ENCODE measurements at places on chromosomes 12 and 14.

DNA sequence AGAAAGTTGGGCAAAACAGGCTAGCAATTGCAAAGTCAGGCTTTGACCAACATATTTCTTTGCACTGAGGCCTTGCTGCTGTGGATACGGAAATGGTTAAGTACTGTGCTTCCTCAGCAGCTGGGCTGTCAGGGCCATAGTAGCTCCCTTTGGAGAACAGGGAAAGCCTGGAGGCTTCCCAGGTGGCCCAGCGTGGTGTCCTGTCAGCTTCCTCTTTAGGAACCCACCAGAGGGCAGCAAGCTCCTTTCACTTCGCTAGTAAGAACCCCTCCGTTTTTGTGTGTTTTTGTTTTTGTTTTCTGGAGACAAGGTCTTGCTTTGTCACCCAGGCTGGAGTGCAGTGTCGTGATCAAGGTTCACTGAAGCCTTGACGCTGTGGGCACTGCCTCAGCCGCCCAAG is 1.7 kb upstream of the CFAP251 start:
- DNase-seq, result no peak

DNA sequence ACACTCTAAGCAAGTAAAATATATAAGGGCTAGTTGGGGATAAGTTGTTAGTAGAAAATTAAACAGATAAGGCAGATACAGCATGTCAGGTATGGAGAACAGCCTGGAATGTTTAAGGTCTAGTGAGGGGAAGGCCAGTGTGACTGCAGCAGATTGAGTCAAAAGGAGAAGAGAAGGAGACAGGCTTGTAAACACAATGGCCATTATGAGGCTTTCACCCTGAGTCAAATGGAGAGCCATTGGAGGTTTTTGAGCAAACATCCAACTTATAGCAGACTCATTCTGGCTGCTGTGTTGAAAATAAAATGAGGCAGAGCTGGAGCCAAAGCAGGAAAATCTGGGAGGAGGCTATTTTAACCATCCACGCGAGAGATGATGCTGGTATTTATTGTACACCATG is 142.0 kb downstream of the DUSP6 start:
- DNase-seq, result no peak

DNA sequence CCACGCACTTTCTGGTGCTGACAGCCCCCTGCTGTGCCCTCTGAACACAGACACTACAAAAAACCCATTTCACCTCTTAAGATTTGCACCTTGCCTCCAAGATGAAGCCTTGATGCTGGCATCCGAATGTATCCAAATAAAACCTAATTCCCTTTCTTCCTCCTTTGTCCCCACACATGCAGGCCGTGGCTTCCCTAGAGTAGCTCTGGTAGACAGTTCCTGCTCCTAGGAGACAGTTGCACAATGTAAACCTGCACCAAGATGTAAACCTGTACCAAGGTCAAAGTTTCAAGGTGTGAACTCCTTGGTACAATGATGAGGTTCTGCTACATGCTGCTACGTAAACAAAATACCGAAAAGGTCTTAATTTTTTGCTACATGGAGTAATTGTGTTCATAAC is 625 bp upstream of the ABHD12B start:
- no peak for DNase-seq

DNA sequence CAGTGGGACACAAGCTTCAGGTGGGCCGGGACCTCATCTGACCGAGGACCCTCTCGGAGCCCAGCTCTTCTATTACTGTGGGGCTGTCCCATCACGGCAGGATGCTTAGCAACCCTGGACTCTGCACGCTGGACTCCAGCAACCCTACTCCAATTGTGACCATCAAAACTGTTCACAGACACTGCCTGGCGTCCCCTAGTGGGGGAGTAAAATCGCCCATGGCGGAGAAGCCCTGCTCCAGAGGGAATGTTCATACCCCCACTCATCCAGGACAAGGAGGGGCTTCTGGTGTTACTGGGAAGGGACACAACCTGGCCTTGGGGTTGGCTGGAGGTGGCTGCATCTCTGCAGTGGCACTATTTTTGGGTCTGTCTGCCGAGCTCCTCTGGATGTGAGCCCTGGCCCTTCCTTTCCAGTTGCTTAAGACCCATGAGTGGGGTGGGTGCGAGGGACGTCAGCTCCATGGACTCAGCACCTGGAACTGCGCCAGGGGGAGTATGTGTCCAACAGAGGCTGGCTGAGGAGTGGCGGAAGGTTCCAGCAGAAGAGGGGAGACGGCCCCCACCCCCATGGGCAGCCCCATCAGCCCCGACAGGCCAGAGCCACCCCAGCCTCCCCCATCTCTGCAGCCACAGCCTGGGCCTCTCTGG is 103.8 kb downstream of the RFLNA start:
- DNase-seq, result no peak

- no peak for DNase-seq
Observed at GRCh38 chr12:53738406-53739213, 11.4 kb upstream of the CALCOCO1 start.

- DNase-seq, result no peak
Observed at GRCh38 chr14:73325630-73326299, 88.5 kb downstream of the PAPLN start.

DNA sequence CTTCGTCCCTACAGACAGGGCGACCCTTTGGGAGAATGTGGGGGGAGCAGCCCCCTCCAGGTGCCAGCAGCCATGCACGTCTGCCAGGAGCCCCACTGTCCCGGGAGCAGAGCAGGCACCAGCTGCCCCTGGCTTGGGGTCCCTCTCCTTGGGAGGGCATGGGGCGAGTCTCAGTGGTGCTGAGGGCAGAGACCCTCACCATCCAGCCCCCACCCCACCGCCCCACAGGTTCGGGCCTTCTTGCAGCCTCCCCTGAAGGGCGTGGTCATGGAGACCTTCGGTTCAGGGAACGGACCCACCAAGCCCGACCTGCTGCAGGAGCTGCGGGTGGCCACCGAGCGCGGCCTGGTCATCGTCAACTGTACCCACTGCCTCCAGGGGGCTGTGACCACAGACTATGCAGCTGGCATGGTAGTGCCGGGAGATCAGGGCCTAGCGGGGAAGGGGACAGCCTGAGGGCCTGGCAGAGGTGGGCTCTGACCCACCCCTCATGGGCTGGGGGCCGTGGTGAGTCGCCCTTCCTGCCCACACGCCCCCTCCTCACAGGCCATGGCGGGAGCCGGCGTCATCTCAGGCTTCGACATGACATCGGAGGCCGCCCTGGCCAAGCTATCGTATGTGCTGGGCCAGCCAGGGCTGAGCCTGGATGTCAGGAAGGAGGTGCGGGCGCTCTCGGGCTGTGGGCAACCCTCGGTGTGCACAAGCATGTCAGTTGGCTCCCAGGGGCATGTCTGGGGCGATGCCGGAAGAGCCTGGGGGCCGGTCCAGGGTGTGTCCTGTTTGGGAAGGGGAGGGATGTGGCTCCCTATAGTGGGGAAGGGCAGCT is 18.8 kb downstream of the ASPG start:
- DNase-seq, result no peak

GRCh38 chr12:124862768-124863415 is 772 bp downstream of the SCARB1 start:
- peak; percentile 9 for DNase-seq

DNA sequence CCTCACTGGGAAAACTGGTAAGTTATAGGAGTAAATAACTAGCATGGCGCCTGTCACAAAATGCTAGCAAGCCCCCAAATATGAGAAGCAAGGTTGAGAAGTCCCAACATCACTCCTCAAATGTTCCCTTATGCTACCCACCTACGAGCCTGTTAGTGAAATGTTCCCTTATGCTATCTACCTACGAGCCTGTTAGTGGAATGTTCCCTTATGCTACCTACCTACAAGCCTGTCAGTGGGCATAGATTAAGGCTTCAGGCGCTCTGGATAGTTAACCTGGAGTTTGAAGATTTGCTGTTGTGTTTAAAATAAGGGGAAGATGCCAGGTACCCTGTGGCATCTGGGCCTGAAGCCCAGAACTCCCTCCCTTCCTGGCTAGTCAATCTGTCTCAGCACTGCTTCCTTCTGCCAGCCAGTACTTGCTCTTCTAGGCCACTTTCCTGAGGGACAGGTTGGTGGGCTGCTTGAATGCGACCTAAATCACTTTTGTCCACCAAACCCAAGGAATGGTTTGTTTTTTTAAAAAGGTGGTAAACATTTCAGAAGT is 67.1 kb upstream of the SINHCAF start:
- DNase-seq, result no peak

GRCh38 chr12:41465526-41465925 is 277.4 kb downstream of the PDZRN4 start:
- DNase-seq, result no peak

GRCh38 chr12:30191696-30192455 is 408.1 kb upstream of the TMTC1 start:
- no peak for DNase-seq

DNA sequence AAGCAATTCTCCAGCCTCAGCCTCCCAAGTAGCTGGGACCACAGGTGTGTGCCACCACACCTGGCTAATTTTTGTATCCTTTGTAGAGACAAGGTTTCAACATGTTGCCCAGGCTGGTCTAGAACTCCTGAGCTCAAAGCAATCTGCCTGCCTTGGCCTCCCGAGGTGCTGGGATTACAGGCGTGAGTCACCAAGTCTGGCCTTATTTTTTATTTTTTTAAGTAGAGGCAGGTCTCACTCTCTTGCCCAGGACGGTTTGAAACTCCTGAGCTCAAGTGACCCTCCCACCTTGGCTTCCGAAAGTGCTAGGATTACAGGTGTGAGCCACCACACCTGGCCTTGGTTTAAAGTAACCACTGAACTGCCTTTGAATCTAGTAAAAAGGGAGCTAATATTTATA is 56.8 kb downstream of the SPPL3 start:
- no peak for DNase-seq

GRCh38 chr14:91061056-91061887 is 831 bp upstream of the RPS6KA5 start:
- DNase-seq, result no peak

DNA sequence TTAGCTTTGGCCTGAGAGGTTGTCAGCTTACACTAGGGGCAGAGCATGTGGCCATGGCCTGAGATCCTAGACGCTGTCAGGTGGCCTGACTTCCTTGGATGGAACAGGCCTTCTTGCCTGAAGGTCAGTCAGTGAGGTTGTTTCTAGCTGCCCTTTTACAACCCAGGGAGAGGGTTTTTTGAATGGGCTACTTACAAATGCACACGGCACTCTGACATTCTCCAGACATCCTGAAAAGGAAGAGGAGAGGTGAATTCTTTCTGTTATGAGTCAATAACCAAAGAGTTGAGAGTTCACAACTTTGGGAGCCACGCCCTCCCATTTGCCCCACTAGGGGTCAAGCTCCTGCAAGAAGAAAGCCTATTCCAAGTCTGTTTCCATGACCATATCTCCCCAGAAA is 7.8 kb downstream of the KRT76 start:
- no peak for DNase-seq

- no peak for DNase-seq
Observed at GRCh38 chr12:71642264-71642663, 21.4 kb downstream of the ZFC3H1 start.

- no peak for DNase-seq
Observed at GRCh38 chr12:3632754-3633153, 120.2 kb downstream of the CRACR2A start.

- no peak for DNase-seq
Observed at GRCh38 chr12:89252284-89252683, 100.0 kb downstream of the DUSP6 start.

DNA sequence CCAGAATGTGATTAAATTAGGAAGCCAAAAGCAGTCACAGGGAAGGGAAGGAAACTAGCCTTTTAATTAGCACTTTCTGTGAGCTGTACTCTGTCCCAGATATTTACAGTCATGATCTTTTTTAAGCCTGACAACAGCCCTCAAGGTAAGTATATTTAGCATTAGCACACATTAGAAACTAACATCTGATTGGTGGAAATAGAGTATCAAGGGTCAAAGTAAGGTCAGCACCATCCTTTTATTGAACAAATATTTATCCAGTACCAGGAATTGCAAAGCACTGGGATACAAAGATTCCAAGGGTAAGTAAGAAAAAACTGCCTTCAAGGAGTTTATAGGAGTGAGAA is 28.2 kb downstream of the RPGRIP1 start:
- DNase-seq, result no peak

- DNase-seq, result no peak
Observed at GRCh38 chr12:123433615-123434014, 2.9 kb downstream of the RILPL2 start.

GRCh38 chr14:52356025-52356424 is 41.9 kb downstream of the PTGER2 start:
- peak; percentile 60 for DNase-seq

- no peak for DNase-seq
Observed at GRCh38 chr14:49189375-49189774, 396.8 kb downstream of the RPS29 start.

DNA sequence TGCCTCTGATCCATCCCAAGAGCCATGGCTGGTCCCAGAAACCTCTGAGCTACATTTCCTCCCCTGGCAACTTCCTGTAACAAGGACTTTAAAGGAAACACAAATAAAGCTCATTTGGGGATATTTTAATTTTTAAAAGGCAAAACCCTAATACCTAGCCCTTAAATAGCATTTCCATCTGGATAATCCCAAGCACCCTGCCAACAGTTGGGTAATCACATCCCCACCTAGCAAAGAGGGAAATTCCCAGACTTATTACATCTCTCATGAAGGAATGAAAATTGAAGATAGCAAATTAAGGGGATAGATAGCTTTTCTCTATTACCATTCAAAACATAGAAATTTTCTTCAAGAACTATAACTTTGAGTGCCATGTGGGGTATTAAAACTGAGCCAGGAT is 213.7 kb upstream of the BMP4 start:
- no peak for DNase-seq

Data from DMS79 treated with DMSO at 0.1 percent for 48 hours (cell line).